ENCODE measurements at places on chromosomes 7 and 10.

DNA sequence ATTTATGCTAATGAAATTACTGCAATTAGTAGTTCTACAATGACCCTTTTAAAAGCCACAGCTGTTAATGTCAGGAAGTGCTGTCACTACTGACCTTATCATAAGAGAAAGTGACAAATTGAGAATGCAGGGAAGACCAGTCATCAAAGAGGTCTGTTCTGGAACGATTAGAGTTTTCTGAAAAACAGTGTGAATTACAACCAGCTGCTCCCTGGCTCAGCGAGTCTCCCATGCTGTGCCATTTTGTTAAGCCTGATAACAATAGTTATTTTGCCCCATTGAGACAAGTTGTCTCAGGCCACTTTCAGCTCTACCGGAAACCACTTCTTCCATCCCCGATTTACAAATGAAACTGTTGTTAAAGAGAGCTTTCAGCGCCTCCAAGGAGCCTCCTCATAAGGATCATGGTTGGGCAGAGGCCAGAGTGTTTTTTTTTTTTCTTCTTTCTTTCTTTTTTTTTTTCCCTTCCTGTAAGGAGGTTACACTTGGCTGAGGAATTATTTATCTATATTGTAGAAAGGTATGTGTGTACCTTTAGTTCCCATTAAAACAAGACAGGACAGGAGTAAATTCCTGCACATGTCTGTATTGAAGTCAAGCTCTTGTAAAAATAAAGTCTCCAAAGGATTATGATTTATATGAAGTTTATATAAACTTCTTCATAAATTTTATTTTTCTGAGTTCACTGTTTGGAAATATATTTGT, 173.6 kb downstream of the CDCA7L start:
- no peak for DNase-seq

- no peak for DNase-seq
Measured at GRCh38 chr7:27834179-27834921, 94.4 kb downstream of the TAX1BP1 start.

DNA sequence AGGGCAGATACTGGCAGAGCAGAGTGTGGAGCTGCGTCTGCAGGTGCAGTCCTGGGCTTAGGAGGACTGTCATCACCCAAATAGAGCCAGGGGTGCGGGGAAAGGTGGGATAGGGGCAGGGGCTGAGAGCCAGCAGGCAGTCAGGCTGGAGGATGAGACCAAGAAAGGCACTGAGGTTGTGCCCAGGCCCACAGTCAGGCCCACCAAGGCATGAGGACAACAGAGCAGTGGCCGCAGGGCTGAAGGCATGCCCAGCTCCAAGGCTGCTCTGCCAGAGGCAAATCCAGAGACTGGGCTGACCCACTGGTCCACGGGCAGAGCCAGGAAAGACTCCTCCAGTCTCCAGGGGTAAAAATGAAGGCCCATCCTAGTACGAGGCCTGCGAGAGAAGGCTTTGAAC, 24.4 kb upstream of the GATAD1 start:
- DNase-seq, result no peak

DNA sequence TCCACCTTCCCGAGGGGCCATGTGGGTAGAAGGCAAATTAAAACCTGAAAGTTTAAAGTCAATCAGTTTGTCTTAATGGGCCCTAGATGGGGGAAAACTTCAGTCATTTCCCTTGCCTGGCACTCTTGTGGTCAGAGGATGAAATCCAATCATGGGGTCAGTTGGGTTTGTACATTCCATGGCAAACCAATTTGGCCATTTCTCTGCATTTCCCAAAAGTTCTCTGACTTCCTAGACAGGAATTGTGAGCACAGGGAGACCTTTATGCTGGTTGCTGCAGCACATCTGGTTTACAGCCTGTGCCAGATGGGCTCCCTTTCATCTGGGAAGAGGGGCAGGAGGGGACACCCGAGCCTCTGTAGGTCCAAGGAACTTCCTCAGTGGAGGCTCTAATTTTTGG, 113.0 kb downstream of the CYP26A1 start:
- no peak for DNase-seq

GRCh38 chr10:75007646-75008045, 103.8 kb upstream of the SAMD8 start:
- DNase-seq, result no peak

GRCh38 chr7:92508946-92509345, 19.4 kb downstream of the PEX1 start:
- no peak for DNase-seq

GRCh38 chr7:73986158-73986631, 41.8 kb upstream of the ELN start:
- no peak for DNase-seq

GRCh38 chr10:82980321-82980720, 1105.3 kb downstream of the NRG3 start:
- DNase-seq, result no peak

GRCh38 chr7:66238773-66239466, 33.8 kb downstream of the TPST1 start:
- no peak for DNase-seq

DNA sequence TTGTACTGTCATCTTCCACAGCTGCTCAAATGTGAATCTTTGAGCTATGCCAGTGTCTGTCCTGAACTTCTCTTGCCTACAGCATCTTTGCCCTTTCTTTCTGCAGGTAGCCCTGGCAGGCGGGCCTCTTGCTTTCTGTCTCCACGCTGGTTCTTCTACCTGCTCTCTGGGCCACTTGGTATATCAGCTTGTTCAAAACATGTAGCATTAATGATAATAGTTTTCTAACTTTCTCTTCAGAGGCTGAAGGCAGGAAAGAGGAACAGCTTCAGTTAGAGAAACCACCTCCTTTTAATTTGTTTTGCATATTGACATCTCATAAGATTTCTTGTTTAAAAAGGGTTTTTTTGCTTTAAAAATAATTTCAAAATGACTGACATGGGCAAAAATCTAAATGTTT, 923 bp upstream of the FGL2 start:
- DNase-seq, result no peak

DNA sequence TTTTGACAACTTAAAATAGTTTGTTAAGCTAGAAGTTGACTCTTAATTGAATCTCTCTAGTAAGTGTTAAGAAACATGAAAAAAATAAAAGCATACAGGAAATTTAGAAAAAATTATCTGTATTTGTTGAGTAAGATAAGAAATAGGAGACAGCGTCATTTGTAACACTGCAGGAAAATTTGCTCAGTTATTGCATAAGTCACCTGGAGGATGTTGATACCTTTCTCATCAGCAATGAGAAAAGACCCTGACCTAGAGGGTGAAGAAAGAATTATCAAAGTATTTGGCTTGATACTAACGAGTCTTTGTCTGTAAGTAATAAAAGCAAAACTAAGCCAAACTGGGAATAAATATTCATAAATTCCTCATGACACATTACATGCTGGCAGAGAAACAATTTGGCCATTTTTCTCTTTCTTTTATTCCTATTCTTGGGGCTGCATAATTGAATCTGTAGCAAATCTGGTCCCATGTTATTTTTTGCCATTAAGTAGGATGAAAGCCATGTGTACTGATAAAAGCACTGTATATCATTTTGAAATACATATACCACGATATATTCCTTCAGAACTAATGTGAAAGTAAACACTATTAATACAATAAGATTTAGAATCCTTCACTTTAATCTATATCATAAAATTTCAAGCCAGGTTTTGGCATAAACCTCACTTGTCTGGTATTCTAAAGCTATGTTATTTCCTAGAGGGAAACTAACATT, 362.8 kb downstream of the THSD7A start:
- no peak for DNase-seq

- DNase-seq, result no peak
Measured at GRCh38 chr10:18075881-18076280, 64.3 kb upstream of the CACNB2 start.

GRCh38 chr7:75916259-75916658, 1.3 kb downstream of the POR start:
- DNase-seq, result no peak

DNA sequence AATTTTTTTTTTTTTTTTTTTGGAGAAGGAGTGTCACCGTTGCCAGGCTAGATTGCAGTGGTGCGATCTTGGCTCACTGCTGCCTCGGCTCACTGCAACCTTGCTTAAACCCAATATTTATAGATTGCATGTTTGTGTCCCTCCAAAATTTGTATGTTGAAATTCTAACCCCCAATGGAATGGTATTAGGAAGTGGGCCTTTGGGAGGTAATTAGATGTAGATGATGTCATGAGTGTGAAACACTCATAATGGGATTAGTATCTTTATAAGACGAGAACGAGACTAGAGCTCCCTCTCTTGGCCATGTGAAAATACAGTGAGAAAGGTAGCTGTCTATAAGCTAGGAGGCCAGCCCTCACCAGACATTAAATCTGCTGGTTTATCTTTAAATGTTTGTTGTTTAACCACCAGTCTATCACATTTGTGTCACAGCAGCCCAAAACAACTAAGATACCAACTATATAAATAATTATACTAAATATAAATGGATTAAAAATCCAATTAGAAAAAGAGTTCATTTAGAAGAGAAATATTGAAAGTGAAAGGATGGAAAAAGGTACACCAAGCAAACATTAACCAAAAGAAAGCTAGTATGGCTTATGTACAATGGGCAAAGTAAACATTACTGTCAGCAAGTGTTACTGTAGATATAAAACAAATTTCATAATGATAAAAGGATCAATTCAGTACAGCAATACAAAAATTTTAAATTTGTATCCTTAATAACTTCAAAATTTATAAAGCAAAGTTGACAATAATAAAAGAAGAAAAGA, 9.3 kb downstream of the TCAF1 start:
- DNase-seq, result peak; percentile 31

GRCh38 chr10:101229266-101230182, at the start of gene LBX1:
Gene LBX1 (minus strand): TSS chr10:101229463. CDS start chr10:101228815, 648 bp downstream.
- DNase-seq, result no peak

DNA sequence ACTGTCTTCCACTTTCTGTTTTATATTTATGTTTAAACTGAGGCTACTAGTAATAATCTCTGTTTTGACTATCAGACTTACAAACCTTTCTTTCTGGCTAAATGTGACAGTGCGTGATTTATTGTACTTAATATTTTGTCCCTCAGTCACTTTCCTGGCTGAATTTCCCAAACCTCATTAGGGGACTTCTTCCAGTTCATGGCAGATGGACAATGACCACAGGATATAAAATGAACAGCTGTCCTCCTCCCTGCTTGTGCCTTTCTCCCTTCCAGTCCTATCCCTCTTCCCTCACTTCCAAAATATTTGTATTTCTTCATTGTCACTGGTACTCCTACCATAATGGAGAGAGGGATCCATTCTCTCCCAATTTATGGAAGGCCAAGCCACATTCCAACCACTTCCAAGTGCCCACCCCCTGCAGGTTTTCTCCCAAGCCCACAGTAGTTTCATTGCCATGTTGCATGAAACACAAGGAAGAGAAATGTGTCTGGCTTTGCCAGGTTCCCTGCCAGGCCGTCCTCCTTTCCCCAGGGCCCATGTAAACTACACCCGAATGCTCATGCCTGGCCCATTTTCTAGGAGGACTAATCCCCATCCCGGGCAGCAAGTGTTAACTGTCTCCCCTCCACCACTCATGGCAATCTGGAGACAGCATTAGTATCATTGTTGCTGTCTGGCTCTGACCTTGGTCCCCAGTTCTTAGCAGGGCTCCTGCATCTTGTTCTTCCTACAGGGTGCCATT, 269.5 kb upstream of the SLC26A5 start:
- DNase-seq, result no peak

DNA sequence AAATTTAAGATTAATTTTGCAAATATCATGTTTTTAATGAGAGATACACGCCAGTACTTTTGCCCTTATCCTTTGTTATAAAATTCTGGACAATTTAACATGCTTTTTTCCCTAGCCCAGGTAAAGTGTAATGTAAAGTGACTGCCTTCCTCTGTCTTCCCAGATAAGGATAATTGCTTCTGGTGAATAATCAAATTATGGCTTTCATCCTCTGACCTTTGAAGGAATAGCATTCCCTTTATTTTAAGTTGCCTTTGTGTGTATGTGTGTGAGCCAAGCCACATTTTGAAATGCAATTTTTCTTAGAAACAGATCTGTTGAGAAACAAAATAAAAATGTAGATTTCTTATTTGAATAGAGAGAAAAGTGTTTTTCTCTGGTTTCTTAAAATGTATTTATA, 107.5 kb downstream of the ADAM22 start:
- no peak for DNase-seq

All from CD4-positive, alpha-beta memory T cell (primary cell).